A549 treated with ZK216348 at 1 μM for 4 hours (cell line): ENCODE measurements at places on chromosomes 4 and X. TPM values are rescaled to one million over a fixed set of nuclear protein-coding genes. Genes with fewer than 3 reads are reported as not detected.

FABP2 gene
- not detected in 5 replicates for total RNA-seq

CTAG1A gene
- total RNA-seq, result not detected in 5 replicates

EXOC1 gene
- 12.6 to 16.3 TPM (median 13.7 TPM) in 5 replicates for total RNA-seq

USP27X gene
- total RNA-seq, result 3.2 to 4.9 TPM (median 4.6 TPM) in 5 replicates

TLR3 gene
- 0.15 to 0.72 TPM (median 0.39 TPM) in 5 replicates for total RNA-seq

ARHGEF38 gene
- total RNA-seq, result not detected in 5 replicates

UGDH gene
- 228 to 399 TPM (median 248 TPM) in 5 replicates for total RNA-seq

TNIP3 gene
- total RNA-seq, result 0.27 to 0.99 TPM (median 0.44 TPM) in 5 replicates

CPE gene
- 1.1 to 2.0 TPM (median 1.4 TPM) in 5 replicates for total RNA-seq

STAP1 gene
- not detected in 5 replicates for total RNA-seq

HSD17B13 gene
- total RNA-seq, result 0.07 to 0.13 TPM in 2 of 5 replicates, not detected in the others

COL4A5 gene
- 9.5 to 17.3 TPM (median 12.8 TPM) in 5 replicates for total RNA-seq

PRR32 gene
- not detected in 5 replicates for total RNA-seq

EFNB1 gene
- 5.8 to 10.7 TPM (median 9.8 TPM) in 5 replicates for total RNA-seq

TSPAN5 gene
- total RNA-seq, result 12.3 to 16.7 TPM (median 15.0 TPM) in 5 replicates

ZNF732 gene
- not detected in 5 replicates for total RNA-seq

SCML2 gene
- total RNA-seq, result 6.8 to 8.9 TPM (median 7.3 TPM) in 5 replicates

WDR17 gene
- 1.5 to 2.6 TPM (median 1.8 TPM) in 5 replicates for total RNA-seq

SHROOM2 gene
- total RNA-seq, result 0.58 to 0.79 TPM (median 0.63 TPM) in 5 replicates

ARAF gene
- total RNA-seq, result 35.6 to 58.2 TPM (median 56.3 TPM) in 5 replicates

HEPH gene
- total RNA-seq, result 0.03 TPM in 1 of 5 replicates, not detected in the others

EXOC1L gene
- not detected in 5 replicates for total RNA-seq

POF1B gene
- total RNA-seq, result 1.9 to 3.1 TPM (median 2.6 TPM) in 5 replicates

BMX gene
- total RNA-seq, result not detected in 5 replicates

HDX gene
- total RNA-seq, result 1.9 to 4.3 TPM (median 2.1 TPM) in 5 replicates

CCDC158 gene
- not detected in 5 replicates for total RNA-seq

DCX gene
- total RNA-seq, result not detected in 5 replicates

ZC4H2 gene
- total RNA-seq, result 1.7 to 2.7 TPM (median 2.2 TPM) in 5 replicates

CT45A2 gene
- not detected in 5 replicates for total RNA-seq

BBS12 gene
- total RNA-seq, result 1.7 to 3.3 TPM (median 2.7 TPM) in 5 replicates

MGARP gene
- 0.58 to 1.1 TPM (median 0.68 TPM) in 5 replicates for total RNA-seq

CXCL5 gene
- total RNA-seq, result 24.7 to 56.4 TPM (median 37.1 TPM) in 5 replicates

LNX1 gene
- total RNA-seq, result 0.06 to 0.13 TPM in 2 of 5 replicates, not detected in the others

C4orf36 gene
- total RNA-seq, result 0.51 to 2.0 TPM (median 1.4 TPM) in 5 replicates

EFHC2 gene
- total RNA-seq, result 0.14 to 0.67 TPM (median 0.23 TPM) in 4 of 5 replicates, not detected in the other

SLC2A9 gene
- 0.20 to 0.73 TPM (median 0.39 TPM) in 5 replicates for total RNA-seq

UBA1 gene
- total RNA-seq, result 140 to 208 TPM (median 193 TPM) in 5 replicates

FMR1NB gene
- total RNA-seq, result not detected in 5 replicates

FAM47A gene
- not detected in 5 replicates for total RNA-seq

ENPEP gene
- 0.12 to 0.14 TPM in 2 of 5 replicates, not detected in the others for total RNA-seq

CNKSR2 gene
- total RNA-seq, result 2.5 to 5.3 TPM (median 3.1 TPM) in 5 replicates

CFI gene
- 0.48 to 0.85 TPM (median 0.75 TPM) in 5 replicates for total RNA-seq

JAKMIP1 gene
- total RNA-seq, result not detected in 5 replicates

TXK gene
- total RNA-seq, result 0.15 to 0.31 TPM (median 0.17 TPM) in 3 of 5 replicates, not detected in the others
